ENCODE measurements at places on chromosomes 7 and 10. TPM values are rescaled to one million over a fixed set of nuclear protein-coding genes. Genes with fewer than 3 reads are reported as not detected.
A peak's percentile ranks its signal among the peaks of the same experiment; 100 is the strongest.

DNA sequence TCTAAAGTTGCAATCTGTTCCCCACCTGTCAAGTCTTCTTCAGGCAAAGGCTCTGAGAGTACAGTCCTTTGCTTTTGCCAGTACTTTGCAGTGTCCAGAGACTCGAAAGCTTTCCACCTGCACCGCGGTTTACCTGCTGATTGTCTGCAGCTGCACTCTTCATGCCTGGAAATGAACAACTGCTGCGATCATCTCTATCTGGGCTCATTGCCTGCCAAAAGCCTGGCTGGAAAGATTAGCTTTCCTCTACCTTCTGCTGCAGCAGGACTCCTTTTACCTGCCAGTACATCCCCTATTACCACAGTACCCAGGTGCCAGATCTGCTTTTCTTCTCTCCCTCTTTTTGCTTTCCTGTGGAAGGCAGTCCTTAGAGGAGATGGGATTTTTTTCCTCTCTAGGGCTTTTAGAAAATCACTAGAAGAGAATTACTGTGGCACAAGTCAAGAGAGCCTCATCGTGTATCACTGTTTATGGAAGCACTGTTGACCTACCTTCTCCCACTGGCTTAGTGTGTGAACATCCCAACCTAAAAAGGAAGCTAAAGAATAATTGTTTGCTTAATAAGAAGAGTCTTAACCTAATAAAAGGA lies 2.2 kb downstream of the STRIP2 start:
- H3K27me3 ChIP-seq: no peaks in the 10 kb centered on the region
- peak overlapping the region; percentile 60 for H3K4me3 ChIP-seq
- H3K4me1 ChIP-seq: peaks cover 44% of the 10 kb centered on the region
- peaks cover 37% of the 10 kb centered on the region for H3K36me3 ChIP-seq

DNA sequence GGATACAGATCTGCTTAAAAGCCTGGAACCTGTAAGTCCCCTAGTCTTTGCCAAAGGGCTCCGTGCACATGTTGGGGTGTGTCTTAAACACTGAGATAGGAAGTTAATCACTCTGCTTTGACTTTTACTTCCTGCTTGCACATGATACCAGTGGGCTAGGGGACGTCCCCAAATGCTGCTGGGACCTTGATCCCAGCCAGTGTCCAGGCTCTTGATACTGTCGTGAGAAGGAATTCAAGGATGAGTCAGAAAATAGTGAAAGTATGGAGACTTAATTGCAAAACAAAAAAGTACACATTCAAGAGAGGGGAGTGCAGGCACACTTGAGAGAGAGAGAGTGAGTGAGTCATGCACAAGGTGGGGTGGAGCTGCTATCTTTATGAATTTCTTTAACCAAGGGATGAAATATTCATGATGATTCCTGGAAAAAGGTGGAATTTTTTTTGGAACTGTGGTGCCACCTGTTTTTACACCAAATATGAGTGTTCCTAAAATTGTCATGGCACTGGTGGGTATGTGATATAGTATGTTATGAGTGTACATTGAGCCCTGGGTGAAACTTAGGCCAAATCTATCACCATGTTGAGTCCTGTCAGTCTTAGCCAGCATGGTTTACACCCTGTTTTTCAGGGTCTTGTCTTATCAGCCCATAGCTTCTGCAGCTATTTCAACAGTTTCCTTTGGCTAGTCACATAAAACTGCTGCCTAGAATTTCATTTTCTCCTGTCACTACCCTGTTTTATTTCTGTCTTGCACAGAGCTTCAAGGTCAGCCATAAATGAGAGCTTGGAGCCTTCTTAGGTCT lies 88.3 kb upstream of the CYP26C1 start:
- peak overlapping the region; percentile 97 for H3K27ac ChIP-seq
- no peaks in the 10 kb centered on the region for H3K27me3 ChIP-seq
- peaks cover 17% of the 10 kb centered on the region for H3K36me3 ChIP-seq
- H3K4me3 ChIP-seq: no peak overlapping the region
- peak; percentile 84 for DNase-seq

DNA sequence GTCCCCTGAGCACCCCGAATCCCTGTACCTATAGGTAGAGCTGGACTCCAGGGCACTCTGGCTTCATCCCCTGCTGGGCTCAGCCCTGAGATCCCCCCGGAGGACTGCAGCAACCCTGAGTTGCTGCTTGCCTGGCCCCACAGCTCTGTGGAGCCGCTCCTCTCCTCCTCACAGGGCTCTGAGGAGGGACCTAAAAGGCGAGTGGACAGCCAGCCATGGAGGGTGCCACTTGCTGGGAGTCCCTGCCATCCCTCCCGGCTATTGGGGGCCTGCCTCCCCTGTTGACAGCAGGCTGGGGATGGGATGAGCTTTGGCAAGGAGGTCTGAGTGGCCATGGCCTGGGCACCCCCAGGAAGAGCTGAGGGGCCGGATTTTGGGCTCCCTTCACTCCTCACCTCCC lies 28.0 kb upstream of the RASGEF1A start:
- H3K36me3 ChIP-seq: no peaks in the 10 kb centered on the region
- no peak for DNase-seq
- H3K27me3 ChIP-seq: peaks cover 36% of the 10 kb centered on the region
- H3K4me1 ChIP-seq: no peaks in the 10 kb centered on the region
- no peak overlapping the region for H3K4me3 ChIP-seq

DNA sequence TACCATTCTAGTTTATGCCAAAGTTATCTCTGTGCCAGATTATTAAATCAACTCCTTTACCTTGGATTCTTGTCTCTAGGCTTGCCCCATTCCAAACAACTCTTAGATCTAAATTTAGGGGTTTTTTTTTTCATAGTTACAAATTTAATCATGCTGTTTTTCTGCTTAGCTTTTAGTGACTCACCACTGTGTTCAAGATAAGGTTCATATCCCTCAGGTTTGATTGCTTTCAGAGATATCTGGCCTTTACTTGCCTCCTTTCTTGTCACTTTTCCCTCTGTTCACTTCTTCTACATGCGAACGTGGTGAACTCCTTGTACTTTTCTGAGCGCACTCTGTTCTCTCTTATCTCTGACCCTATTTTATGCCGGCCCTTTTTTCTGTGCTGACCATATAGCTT lies 78.2 kb downstream of the VPS50 start:
- H3K36me3 ChIP-seq: no peaks in the 10 kb centered on the region
- no peak overlapping the region for H3K4me3 ChIP-seq
- H3K27ac ChIP-seq: no peak overlapping the region
- H3K27me3 ChIP-seq: no peaks in the 10 kb centered on the region

- H3K4me1 ChIP-seq: peaks cover 18% of the 10 kb centered on the region
- peak; percentile 71 for DNase-seq
- H3K27me3 ChIP-seq: no peaks in the 10 kb centered on the region
Observed at GRCh38 chr10:14838582-14839304, 637 bp downstream of the HSPA14 start.

DNA sequence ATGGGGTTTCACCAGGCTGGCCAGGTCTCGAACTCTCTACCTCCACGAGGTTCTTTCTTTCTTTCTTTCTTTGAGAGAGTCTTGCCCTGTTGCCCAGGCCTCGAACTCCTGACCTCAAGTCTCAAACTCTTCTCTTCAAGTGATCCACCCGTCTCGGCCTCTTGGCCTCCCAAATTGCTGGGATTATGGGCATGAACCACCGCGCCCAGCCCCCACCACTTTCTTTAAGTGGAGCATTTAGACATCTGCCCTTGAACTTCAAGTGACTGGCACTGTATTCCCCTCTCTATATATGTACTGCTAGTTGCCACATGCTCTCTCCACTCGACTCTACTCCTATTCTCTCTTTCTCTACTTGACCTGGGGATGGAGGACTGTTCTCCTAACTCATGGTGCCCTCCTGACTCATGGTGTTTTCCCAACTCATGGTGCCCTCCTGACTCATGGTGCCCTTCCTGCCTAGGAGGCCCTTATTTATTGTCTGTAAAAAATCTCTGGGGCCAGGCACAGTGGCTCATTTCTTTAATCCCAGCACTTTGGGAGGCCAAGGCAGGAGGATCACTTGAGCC lies 19.3 kb upstream of the ACHE start:
- no peak overlapping the region for H3K4me3 ChIP-seq
- no peak for DNase-seq
- no peaks in the 10 kb centered on the region for H3K36me3 ChIP-seq
- 0 out of 3 replicates have a peak, but pooled peaks cover 4% of the 10 kb centered on the region for H3K4me1 ChIP-seq

GRCh38 chr7:148264933-148265557 lies 325.5 kb upstream of the C7orf33 start:
- H3K36me3 ChIP-seq: no peaks in the 10 kb centered on the region
- H3K27me3 ChIP-seq: peaks cover 2% of the 10 kb centered on the region
- H3K27ac ChIP-seq: no peak overlapping the region
- no peaks in the 10 kb centered on the region for H3K4me1 ChIP-seq
- no peak for DNase-seq

- peaks cover 48% of the 10 kb centered on the region for H3K36me3 ChIP-seq
- no peaks in the 10 kb centered on the region for H3K4me1 ChIP-seq
- H3K27me3 ChIP-seq: no peaks in the 10 kb centered on the region
- no peak overlapping the region for H3K27ac ChIP-seq
Observed at GRCh38 chr10:63166742-63167258, 33.7 kb downstream of the NRBF2 start.

- DNase-seq: no peak
- H3K27ac ChIP-seq: no peak overlapping the region
- H3K27me3 ChIP-seq: peaks cover 6% of the 10 kb centered on the region
- no peaks in the 10 kb centered on the region for H3K36me3 ChIP-seq
- H3K4me3 ChIP-seq: no peak overlapping the region
- no peaks in the 10 kb centered on the region for H3K4me1 ChIP-seq
Observed at GRCh38 chr7:36784991-36785940, 61.0 kb upstream of the AOAH start.

DNA sequence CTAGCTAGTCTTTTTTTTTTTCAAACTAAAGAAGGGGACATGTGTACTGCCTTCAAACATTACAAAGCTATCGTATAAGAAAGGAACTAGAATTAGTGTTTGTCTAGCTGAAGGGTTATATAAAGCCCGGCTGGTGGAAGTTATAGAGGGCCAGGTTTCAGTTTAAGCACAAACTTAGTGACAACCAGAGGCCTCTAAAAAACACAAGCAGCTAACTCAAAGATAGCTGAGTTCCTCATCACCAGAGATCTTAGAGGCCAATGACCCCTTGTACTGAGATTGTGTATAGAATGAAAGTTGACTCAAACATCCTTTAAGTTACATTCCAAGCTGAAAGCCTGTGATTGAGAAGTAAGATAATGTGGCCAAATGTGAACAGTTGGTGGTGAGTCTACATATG lies 28.1 kb upstream of the SGMS1 start:
- DNase-seq: no peak
- no peaks in the 10 kb centered on the region for H3K27me3 ChIP-seq
- H3K4me1 ChIP-seq: peaks cover 19% of the 10 kb centered on the region
- H3K36me3 ChIP-seq: no peaks in the 10 kb centered on the region

GRCh38 chr10:58779594-58779993 lies 266.9 kb downstream of the BICC1 start:
- H3K4me1 ChIP-seq: no peaks in the 10 kb centered on the region
- no peak for DNase-seq
- H3K4me3 ChIP-seq: no peak overlapping the region
- no peaks in the 10 kb centered on the region for H3K36me3 ChIP-seq
- no peak overlapping the region for H3K27ac ChIP-seq

GRCh38 chr10:55369670-55370420 lies 568.8 kb upstream of the PCDH15 start:
- no peaks in the 10 kb centered on the region for H3K4me1 ChIP-seq
- H3K4me3 ChIP-seq: no peak overlapping the region

DNA sequence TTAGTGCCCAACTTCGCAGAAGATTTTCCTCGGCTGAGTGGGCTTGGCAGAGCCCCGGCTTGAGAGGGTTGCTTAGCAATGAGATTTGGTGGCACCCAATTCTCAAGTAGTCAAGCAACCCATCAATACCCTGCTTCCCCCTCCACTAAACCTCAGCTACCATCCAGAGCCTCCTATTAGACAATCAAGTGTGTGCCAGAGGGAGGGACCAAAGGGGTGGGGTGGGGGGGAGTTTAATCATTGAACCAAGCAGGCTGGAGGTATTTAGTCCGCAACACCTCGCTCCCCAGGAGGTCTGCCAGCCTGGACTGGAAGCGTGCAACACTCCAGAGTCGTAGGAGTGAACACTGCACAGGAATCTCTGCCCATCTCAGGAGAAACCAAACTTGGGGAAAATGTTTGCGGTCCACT lies at the start of gene HKDC1:
TSS of gene HKDC1 (plus strand) at position 292 of the 411 bp plus-strand sequence. CDS start at position 396, 104 bp downstream.
- no peaks in the 10 kb centered on the region for H3K27me3 ChIP-seq
- H3K4me1 ChIP-seq: peaks cover 9% of the 10 kb centered on the region
- H3K4me3 ChIP-seq: no peak within 1 kb of the TSS

GRCh38 chr7:104414216-104414615 lies 85.8 kb downstream of the LHFPL3 start:
- H3K36me3 ChIP-seq: no peaks in the 10 kb centered on the region
- no peak overlapping the region for H3K4me3 ChIP-seq
- H3K27me3 ChIP-seq: no peaks in the 10 kb centered on the region
- no peak overlapping the region for H3K27ac ChIP-seq
- H3K4me1 ChIP-seq: no peaks in the 10 kb centered on the region

GRCh38 chr10:58782876-58783851 lies 270.5 kb downstream of the BICC1 start:
- H3K4me1 ChIP-seq: no peaks in the 10 kb centered on the region
- H3K27ac ChIP-seq: no peak overlapping the region
- no peak overlapping the region for H3K4me3 ChIP-seq
- no peaks in the 10 kb centered on the region for H3K27me3 ChIP-seq
- no peaks in the 10 kb centered on the region for H3K36me3 ChIP-seq

GRCh38 chr7:31022726-31023125 lies 29.4 kb upstream of the ADCYAP1R1 start:
- H3K36me3 ChIP-seq: no peaks in the 10 kb centered on the region
- H3K27ac ChIP-seq: no peak overlapping the region
- peaks cover 14% of the 10 kb centered on the region for H3K27me3 ChIP-seq
- DNase-seq: no peak

DNA sequence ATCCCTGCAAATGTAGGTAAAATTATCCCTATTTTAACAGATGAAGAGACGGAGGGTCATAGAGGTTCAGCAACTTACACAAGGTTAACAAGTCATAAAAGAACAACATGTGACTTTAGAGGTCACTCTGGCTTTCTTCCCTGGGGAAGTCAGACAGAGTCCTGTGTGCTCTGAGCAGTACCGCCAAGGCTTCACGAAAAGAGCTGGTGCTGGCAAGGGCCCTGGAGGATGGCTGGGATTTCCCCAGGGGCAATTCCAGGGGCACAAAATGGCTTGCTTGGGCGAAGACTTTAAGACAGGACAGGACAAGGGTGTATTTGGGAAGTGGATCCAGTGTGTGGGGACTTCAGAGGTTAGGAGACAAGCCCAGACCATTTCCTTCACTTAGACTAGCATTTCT lies 144.1 kb downstream of the PIP4K2A start:
- no peaks in the 10 kb centered on the region for H3K4me1 ChIP-seq
- H3K27ac ChIP-seq: no peak overlapping the region
- H3K27me3 ChIP-seq: no peaks in the 10 kb centered on the region
- no peak overlapping the region for H3K4me3 ChIP-seq
- H3K36me3 ChIP-seq: peaks cover 82% of the 10 kb centered on the region
- no peak for DNase-seq

Gene PLPP4
- not detected for total RNA-seq

Gene TUBAL3
- total RNA-seq: 6.3 TPM

Gene PAX2
- total RNA-seq: not detected

Gene CARD11
- total RNA-seq: 11.4 TPM

Gene CYP3A4
- 0.07 TPM for total RNA-seq

Gene AFAP1L2
- total RNA-seq: 0.07 TPM

Gene NANOS1
- 0.89 TPM for total RNA-seq

Gene LAMB1
- 16.6 TPM for total RNA-seq

Gene LIPJ
- not detected for total RNA-seq

Gene SLC13A4
- total RNA-seq: 0.66 TPM

All from K562 (cell line).